ENCODE measurements at places on chromosomes 11 and 22.

DNA sequence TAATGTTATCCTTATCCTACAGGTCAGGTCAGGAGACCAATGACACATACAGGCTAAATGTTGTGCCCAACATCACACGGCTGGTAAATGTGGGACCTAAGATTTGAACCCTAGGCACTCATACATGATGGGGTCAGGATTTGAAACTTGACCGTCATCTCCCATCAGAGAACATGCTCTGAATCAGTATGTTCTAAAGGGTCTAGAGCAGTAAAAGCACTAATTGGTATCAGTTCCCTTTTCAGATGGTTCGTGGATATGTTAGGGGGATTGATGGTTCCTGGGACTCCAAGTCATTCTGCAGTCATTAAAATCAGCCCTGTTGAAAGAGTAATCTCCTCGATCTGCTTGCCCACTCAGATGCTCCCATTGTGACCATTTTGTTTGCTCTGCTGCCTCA is 65.5 kb downstream of the BMAL1 start:
- no peak for DNase-seq

- no peak for DNase-seq
Observed at GRCh38 chr11:77126861-77127234, 1.2 kb upstream of the MYO7A start.

DNA sequence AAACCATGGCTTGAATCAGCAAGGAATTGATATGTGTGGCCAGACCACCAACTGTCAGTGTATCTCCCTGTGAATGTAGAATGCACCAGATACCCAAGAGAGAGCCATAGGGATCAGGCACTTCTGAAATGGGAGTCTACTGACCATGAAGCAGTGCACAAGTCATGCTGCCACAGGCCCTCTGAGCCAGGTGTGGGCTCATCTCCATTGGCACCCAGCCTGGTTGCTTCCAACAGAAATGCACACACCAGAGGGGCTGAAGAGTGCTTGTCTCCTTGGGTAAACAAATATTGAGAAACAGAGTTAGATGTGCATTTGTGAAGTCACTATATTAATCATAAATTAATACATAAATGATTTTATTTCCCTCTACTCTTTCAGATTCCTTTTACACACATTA is 28.4 kb upstream of the PANX1 start:
- DNase-seq: no peak

- DNase-seq: no peak
Observed at GRCh38 chr11:127000981-127001380, 411 bp upstream of the KIRREL3 start.

DNA sequence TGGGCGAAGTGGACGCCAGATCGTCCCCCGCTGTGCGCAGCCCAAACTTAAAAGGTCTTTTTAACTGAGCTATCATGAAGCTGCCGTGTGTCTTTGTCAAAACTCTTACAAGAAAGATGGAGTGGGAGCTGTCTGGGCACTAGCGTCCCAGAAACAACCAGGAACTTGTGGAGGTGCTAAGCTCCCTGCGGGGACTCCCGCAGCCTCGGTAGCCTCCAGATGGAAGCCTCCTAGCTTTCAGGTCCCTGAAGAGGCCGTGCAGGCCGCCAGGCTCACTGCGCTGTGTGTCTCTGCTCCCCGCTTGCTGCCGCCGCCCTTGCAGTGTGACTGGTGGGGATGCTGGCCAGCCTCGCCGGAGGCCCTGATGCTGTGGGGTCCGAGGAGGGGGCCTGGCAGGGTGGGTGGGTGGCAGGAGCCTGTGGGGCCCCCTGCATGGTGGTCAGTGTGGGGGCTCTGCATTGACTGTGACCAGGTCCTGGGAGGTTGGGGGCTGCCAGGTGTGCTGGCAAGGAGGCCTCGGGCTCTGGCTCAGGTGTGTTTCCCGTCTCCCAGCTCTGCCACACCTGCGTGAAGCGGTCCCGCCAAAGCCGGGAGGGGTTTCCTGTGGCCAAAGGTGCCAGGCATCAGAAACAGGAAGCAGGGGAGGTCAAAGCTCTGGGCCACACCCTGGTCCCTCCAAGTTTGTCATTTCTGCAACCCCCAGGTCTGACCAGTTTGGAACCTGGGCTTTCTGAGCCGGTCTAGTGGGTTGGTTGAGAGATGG is 1.2 kb downstream of the TRABD start:
- no peak for DNase-seq

DNA sequence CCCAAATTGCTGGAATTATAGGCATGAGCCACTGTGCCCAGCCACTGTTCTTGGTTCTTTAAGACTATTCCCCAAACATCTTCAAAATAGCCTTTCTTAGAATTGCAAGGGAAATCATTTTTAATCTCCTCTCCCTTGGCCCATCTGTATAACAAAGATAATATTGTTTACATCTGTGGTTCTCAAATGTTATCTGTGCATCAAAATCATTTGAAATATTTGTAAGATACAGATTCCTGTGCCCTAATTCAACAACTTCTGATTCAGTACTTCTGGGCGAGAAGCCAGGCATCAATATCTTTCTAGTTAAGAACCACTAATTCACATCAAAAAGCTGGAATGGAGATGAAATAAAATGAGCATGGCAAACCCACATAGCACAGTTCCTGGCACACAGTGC is 83.0 kb downstream of the TMPRSS5 start:
- no peak for DNase-seq

DNA sequence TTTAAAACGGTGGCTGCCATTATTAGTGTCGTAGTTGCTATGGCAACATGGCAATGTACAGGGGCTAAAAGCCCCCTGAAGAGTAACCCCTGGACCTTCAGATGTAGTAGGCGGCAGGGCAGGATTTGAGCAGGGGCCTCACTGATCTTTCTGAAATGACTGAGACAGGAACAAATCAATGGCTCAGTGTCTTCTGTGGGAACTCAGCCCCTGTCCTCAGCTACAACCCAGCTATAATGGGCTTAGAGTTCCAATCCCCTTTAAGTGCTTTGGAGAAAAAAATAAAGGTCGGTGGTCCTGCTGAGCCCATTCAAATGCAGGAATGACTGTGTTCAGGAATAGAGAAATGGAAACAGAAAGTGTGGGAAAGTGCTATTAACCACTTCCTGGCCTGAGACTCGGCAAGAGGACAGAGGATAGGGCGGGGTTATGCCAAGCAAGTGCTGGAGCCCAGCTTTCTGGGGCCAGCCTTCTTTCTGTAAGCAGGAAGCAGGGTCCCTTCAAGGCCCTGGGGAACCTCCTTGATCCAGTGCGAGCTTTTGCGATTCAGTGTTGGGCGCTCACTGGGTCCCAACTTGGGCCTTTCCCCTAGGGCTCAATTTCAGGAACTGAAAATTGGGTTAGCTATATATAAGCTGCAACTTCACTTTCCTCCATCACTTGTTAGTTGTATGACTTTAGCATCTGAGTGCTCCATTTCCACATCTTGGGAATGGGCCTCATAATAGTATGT is 6.1 kb upstream of the CD82 start:
- no peak for DNase-seq

All from memory B cell (primary cell).